HepG2 (cell line): ENCODE measurements at places on chromosomes 6 and 20. TPM values are rescaled to one million over a fixed set of nuclear protein-coding genes. Genes with fewer than 3 reads are reported as not detected.

Gene SIRPA
- total RNA-seq = 13.1 and 17.6 TPM in 2 replicates

Gene APOBEC2
- 0.09 and 0.35 TPM in 2 replicates for total RNA-seq

Gene RBPJL
- total RNA-seq = not detected in 2 replicates

Gene TMEM200A
- not detected in 2 replicates for total RNA-seq

Gene ZNF165
- 8.6 and 11.2 TPM in 2 replicates for total RNA-seq

Gene DOK5
- not detected in 2 replicates for total RNA-seq

Gene FAM217A
- total RNA-seq = not detected in 2 replicates

Gene RIMS1
- not detected in 2 replicates for total RNA-seq

Gene TRIM26
- 38.7 and 46.2 TPM in 2 replicates for total RNA-seq

Gene LKAAEAR1
- not detected in 2 replicates for total RNA-seq

Gene SIRPB2
- total RNA-seq = not detected in 2 replicates

Gene LHFPL5
- total RNA-seq = not detected in 2 replicates

Gene CRIP3
- 3.5 and 6.3 TPM in 2 replicates for total RNA-seq

Gene UBR2
- 29.3 and 39.3 TPM in 2 replicates for total RNA-seq

Gene XRN2
- 171 and 256 TPM in 2 replicates for total RNA-seq

Gene EYA4
- not detected in 2 replicates for total RNA-seq

Gene BPIFB1
- total RNA-seq = 0.18 and 0.82 TPM in 2 replicates

Gene MYBL2
- total RNA-seq = 66.2 and 76.9 TPM in 2 replicates

Gene OR2H2
- not detected in 2 replicates for total RNA-seq

Gene FABP7
- total RNA-seq = not detected in 2 replicates

Gene TCEA2
- 25.9 and 33.7 TPM in 2 replicates for total RNA-seq

Gene MAD2L1BP
- total RNA-seq = 54.2 and 69.8 TPM in 2 replicates

Gene DLGAP4
- 13.3 and 15.2 TPM in 2 replicates for total RNA-seq

Gene GABRR1
- total RNA-seq = not detected in 2 replicates

Gene TP53TG5
- total RNA-seq = not detected in 2 replicates

Gene SEMG1
- not detected in 2 replicates for total RNA-seq

Gene MEP1A
- 0.10 and 0.24 TPM in 2 replicates for total RNA-seq

Gene COX4I2
- not detected in 2 replicates for total RNA-seq

Gene FKBP5
- total RNA-seq = 17.4 and 30.9 TPM in 2 replicates

Gene NHLRC1
- 0.11 and 0.20 TPM in 2 replicates for total RNA-seq

Gene KCNQ5
- total RNA-seq = not detected in 2 replicates

Gene TFAP2C
- not detected in 2 replicates for total RNA-seq

Gene TMEM242
- total RNA-seq = 6.4 and 11.1 TPM in 2 replicates

Gene SLC12A5
- 5.3 and 5.4 TPM in 2 replicates for total RNA-seq

Gene VSTM2L
- total RNA-seq = not detected in 2 replicates

Gene KCNQ2
- total RNA-seq = not detected in 2 replicates

Gene CLDN20
- not detected in 2 replicates for total RNA-seq

Gene STMND1
- total RNA-seq = not detected in 2 replicates

Gene TPMT
- total RNA-seq = 22.8 and 33.3 TPM in 2 replicates

Gene ANKRD66
- total RNA-seq = not detected in 2 replicates

Gene TBC1D32
- total RNA-seq = 3.1 and 4.8 TPM in 2 replicates

Gene ENPP5
- total RNA-seq = not detected in 2 replicates

Gene MRAP2
- 3.5 and 3.8 TPM in 2 replicates for total RNA-seq

Gene SLC52A3
- not detected in 2 replicates for total RNA-seq

Gene CTCFL
- not detected in 2 replicates for total RNA-seq

Gene EYS
- total RNA-seq = 0.07 TPM in 1 of 2 replicates, not detected in the other

Gene ASIP
- total RNA-seq = not detected in 2 replicates

Gene SLC22A16
- total RNA-seq = not detected in 2 replicates

Gene RAD21L1
- total RNA-seq = not detected in 2 replicates

Gene SLC26A8
- not detected in 2 replicates for total RNA-seq

Gene MLN
- not detected in 2 replicates for total RNA-seq

Gene PNLDC1
- total RNA-seq = not detected in 2 replicates

Gene BEND3
- total RNA-seq = 5.8 and 7.6 TPM in 2 replicates

Gene NEURL2
- 4.1 and 9.7 TPM in 2 replicates for total RNA-seq

Gene TASP1
- 25.2 and 29.1 TPM in 2 replicates for total RNA-seq

Gene FOXP4
- 11.0 TPM in 2 replicates for total RNA-seq

Gene LRRC73
- 0.11 and 0.17 TPM in 2 replicates for total RNA-seq

Gene CCN5
- not detected in 2 replicates for total RNA-seq

Gene NKX2-2
- not detected in 2 replicates for total RNA-seq

Gene MGME1
- 66.6 and 79.5 TPM in 2 replicates for total RNA-seq
